ENCODE measurements at places on chromosomes 12 and 14. TPM values are rescaled to one million over a fixed set of nuclear protein-coding genes. Genes with fewer than 3 reads are reported as not detected.

GRCh38 chr14:80621701-80622100 is 319.8 kb downstream of the CEP128 start:
- DNase-seq: no peak
- no peak overlapping the region for H3K4me3 ChIP-seq
- no peaks in the 10 kb centered on the region for H3K4me1 ChIP-seq
- no peaks in the 10 kb centered on the region for H3K27me3 ChIP-seq
- H3K36me3 ChIP-seq: peaks cover 1% of the 10 kb centered on the region
- H3K27ac ChIP-seq: no peak overlapping the region

DNA sequence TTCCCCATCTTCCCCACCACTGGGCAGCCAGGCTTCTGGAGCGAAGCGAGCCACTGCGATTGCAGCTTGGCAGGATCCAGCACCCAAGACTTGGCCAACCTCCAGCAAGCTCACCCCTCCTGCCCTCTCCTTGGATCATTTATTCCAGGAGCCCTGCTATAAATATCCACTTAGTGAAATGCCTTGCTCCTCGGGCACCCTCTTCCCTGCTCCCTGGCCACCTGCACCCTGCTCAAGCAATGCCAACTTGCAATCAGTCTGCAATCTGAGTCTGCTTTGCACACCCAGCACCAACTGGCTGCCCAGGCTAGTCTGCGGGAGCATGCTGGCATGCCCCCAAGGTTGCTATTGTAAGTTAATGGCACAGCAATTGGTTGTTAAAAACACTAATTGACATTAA is 666.0 kb downstream of the MED13L start:
- H3K4me3 ChIP-seq: no peak overlapping the region
- no peak for DNase-seq
- no peaks in the 10 kb centered on the region for H3K27me3 ChIP-seq
- H3K27ac ChIP-seq: no peak overlapping the region
- H3K4me1 ChIP-seq: no peaks in the 10 kb centered on the region

LRRIQ1 gene
- not detected for total RNA-seq

DNA sequence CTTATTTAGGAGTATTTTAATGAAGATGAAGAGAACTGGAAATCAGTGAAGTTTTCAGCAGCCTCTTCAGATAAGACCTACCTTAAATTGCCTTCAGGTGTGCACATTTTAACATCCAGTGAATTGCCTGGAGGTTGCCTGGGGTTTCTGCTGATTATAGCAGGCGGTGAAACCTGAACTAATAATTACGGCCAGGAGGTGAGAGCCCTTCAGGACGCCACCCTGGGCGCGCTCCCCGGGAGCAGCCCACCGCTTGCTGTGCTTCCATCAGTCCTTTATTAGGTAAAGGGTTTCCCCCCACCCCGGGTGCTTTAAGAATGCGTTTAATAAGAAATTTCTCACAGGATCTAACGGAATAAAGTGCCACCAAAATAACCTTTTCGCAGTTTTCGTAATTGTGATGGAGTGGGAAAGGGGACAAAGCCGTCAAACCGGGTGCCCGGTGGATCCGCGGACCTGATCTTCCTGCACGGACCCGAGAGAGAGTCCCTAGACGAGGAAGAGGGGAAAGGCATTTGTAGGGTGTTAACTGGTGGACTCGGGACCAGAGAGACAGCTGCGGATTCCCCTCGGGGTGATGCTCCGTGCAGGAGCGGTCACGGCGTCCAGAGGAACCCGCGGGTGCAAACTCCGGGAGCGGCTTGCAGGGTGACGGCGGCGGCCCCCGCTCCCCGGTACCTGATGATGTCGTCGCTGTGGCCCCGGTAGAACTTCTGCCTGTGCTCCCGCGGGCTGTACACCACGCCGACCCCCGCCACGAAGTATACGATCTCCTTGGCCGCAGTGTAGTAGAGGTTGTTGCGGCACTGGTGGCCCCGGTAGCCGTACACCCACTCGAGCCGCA is 902 bp downstream of the EML5 start:
- peaks cover 18% of the 10 kb centered on the region for H3K4me1 ChIP-seq
- DNase-seq: peak; percentile 30
- peak overlapping the region; percentile 88 for H3K4me3 ChIP-seq
- H3K27me3 ChIP-seq: no peaks in the 10 kb centered on the region

- peaks cover 67% of the 10 kb centered on the region for H3K4me1 ChIP-seq
- no peak for DNase-seq
- peaks cover 12% of the 10 kb centered on the region for H3K36me3 ChIP-seq
- peak overlapping the region; percentile 30 for H3K27ac ChIP-seq
These were observed 16.9 kb downstream of the PPP4R3A start for GRCh38 chr14:91493169-91493568.

GSKIP gene
- total RNA-seq: 20.4 TPM

HPD gene
- not detected for total RNA-seq

- no peak overlapping the region for H3K4me3 ChIP-seq
- no peak for DNase-seq
- no peaks in the 10 kb centered on the region for H3K27me3 ChIP-seq
- peaks cover 18% of the 10 kb centered on the region for H3K36me3 ChIP-seq
These were observed 99.3 kb upstream of the GPHB5 start for GRCh38 chr14:63418020-63418419.

- peaks cover 66% of the 10 kb centered on the region for H3K4me1 ChIP-seq
- H3K27ac ChIP-seq: no peak overlapping the region
- H3K27me3 ChIP-seq: peaks cover 2% of the 10 kb centered on the region
- peaks cover 12% of the 10 kb centered on the region for H3K36me3 ChIP-seq
- H3K4me3 ChIP-seq: no peak overlapping the region
These were observed 36.5 kb downstream of the CORO1C start for GRCh38 chr12:108694812-108695278.

- DNase-seq: no peak
- peaks cover 4% of the 10 kb centered on the region for H3K36me3 ChIP-seq
- no peak overlapping the region for H3K27ac ChIP-seq
- H3K4me3 ChIP-seq: no peak overlapping the region
- no peaks in the 10 kb centered on the region for H3K27me3 ChIP-seq
These were observed 70.3 kb downstream of the RNFT2 start for GRCh38 chr12:116808113-116809105.

RGS6 gene
- total RNA-seq: not detected

Data from activated naive CD4-positive, alpha-beta T cell treated with anti-CD3 and anti-CD28 coated beads for 36 hours (primary cell).